ENCODE measurements at places on chromosomes 12 and 14.

- peak; percentile 81 for DNase-seq
These were observed 2.7 kb upstream of the TRAF3 start for GRCh38 chr14:102774391-102775153.

DNA sequence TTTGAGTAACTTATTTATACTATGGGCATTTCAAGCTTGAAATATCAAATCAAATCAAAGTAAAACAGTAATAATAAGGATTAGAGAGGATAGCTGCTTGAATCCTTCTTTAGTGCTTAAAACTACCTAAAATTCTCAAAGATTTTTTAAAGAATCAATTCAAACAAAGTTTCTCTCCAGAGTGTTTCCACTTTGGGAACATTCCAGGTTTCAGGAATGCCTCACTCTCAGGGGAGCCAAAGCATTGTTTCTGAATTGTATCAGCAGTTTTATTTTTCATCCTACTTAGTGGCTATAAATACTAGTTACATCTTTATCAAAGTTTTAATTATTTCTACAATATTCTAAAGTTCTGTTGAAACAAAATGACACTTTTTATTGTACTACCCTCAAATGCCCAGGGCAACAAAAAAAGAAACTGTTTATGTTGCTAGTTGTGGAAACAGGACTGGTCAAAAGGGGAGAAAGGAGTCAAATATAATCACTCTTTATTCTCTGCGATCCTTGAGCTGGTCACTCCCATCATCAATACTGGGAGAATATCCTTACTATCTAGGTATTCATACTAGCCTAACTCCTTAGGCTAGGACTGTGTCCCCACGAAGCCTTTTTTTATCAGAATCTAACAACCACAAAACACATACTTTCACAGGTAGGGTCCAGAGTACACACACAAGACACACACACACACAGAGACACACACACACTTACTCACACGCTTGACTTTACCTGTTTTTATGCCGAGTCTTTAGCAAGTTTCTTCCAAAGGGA lies 598 bp downstream of the RASSF9 start:
- DNase-seq: peak; percentile 17

DNA sequence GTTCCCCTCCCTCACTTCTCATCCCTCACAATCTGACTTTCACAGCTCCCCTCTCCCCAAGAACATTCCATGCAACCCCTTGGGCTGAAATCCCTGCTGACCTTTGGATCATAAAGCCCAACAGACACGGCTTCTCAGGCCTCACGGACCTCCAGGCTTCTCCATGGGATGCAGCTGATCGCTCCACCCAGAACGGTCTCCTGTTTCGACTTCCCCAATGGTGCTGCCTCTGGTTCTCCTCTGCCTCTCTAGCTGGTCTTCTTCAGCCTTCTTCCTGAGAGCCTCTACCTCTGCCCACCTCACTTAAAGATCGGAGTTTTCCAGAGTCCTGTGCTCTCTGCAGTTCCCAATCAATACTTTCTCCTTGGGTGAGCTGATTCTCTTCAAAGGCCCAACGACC lies 17.8 kb upstream of the PRMT8 start:
- DNase-seq: no peak

DNA sequence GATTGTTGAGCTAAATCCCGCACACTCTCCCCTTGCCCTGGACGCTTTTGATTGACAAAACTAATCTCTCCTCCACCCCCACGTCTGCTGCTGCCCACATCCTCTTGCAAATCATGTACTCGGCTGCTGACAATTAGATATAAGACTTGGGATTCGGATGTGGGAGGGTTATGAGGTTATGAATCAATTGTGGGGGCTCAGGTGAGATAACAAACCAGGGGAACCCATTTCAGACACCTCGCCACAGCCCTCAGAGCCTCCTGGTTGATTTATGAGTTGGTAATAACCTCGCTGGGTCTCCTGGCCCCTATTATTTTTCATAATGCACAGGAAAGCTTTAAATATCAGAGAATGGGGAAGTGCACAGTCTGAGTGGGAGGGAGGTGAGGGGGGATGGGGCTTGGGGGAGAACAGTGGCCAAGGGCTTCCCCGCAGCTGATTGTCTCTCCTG lies 449.9 kb downstream of the DPF3 start:
- DNase-seq: no peak

GRCh38 chr14:53603994-53604393 lies 352.6 kb downstream of the BMP4 start:
- DNase-seq: no peak

DNA sequence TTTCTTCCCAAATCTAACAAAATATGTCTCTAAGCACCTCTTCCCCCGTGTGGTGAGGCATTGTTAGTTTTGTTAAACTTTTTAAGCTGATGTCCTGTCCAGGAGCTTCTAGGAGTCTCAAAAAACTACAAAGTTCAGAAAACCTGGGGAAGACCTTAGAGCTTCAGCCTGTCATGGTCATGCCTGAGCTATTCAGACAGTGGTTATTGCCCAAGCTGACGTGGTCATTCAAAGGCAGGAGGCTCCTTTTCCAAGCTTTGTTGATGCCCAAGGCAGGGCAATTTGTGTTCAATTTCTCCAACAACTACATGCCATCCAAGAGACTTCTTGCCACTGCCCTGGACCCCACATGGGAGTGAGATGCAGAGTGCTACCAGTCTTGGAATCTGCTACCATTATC lies 5.8 kb upstream of the LYZ start:
- DNase-seq: no peak

- DNase-seq: no peak
These were observed 51.1 kb downstream of the TRAFD1 start for GRCh38 chr12:112176321-112177010.

DNA sequence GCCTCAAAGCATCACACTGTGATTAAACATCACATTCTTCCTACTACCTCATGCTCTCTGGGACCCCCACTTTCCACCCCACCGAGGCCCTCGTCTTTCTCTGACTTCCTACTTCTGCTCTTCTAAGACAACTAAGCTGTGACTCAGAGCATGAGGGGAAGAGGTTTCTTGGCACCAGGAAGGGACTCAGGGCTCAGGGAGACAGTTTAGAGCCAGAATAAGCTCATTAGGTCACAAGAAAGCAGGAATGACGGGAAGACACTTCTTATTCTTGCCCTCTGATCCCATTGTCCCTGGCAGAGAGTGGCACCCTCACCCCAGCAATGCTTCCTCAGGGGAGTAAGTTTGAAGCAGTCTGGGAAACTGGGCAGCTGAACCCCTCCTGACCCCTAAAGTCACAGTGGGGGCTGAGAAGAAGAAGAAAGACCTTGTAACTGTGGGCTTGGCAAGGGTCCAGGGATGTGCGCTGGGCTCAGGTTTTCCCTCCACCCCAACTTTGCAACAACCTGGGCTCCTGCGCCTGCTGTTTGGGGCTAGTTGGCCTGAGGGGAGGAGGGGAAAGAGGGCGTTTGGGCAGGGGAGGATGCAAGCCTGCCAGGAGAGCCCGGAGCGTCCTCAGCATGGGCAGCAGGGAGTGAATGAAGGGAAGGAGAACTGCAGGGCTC lies 64.6 kb upstream of the ACTN1 start:
- peak; percentile 36 for DNase-seq

DNA sequence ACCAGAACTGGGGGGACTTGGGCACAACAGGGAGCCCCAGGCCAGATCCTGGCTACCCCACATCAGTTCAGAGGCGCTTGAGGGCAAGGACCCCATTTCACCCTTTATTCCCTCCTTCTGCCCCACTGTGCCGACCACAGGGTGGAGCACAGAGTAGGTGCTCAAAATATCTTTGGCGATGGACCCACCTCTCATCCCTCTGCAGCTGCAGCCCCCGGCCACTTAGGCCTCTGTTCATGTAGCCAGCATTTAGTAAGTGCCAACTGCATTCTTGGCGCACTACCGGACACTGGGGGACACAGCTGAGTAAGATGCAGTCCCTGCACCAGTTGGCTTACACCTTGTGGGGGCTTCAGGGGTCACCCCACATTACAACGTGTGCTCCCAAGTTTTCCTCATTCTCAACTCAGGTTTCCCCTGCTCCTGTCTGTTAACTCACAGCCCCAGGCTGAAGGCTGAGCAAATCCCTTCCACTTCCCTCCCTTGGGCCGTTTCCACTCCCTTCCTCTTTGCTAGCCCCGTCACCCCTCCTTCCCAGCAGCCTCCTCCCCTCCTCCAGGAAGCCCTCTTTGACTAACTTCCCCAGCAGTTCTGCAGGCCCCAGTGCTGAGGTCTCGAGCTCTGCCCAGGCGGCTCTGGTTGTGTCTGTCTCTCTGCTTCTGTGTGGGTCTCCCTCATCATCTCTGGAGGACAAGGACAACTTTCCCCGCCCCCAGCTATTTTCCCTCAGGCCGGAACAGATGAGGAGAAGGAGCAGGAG lies 26.5 kb downstream of the KRT80 start:
- no peak for DNase-seq

- no peak for DNase-seq
These were observed 231.2 kb upstream of the PLEKHG7 start for GRCh38 chr12:92471551-92471950.

GRCh38 chr12:40248585-40249297 lies 23.9 kb downstream of the LRRK2 start:
- DNase-seq: peak; percentile 84

- peak; percentile 62 for DNase-seq
These were observed 6.2 kb upstream of the OAS1 start for GRCh38 chr12:112900298-112901145.

DNA sequence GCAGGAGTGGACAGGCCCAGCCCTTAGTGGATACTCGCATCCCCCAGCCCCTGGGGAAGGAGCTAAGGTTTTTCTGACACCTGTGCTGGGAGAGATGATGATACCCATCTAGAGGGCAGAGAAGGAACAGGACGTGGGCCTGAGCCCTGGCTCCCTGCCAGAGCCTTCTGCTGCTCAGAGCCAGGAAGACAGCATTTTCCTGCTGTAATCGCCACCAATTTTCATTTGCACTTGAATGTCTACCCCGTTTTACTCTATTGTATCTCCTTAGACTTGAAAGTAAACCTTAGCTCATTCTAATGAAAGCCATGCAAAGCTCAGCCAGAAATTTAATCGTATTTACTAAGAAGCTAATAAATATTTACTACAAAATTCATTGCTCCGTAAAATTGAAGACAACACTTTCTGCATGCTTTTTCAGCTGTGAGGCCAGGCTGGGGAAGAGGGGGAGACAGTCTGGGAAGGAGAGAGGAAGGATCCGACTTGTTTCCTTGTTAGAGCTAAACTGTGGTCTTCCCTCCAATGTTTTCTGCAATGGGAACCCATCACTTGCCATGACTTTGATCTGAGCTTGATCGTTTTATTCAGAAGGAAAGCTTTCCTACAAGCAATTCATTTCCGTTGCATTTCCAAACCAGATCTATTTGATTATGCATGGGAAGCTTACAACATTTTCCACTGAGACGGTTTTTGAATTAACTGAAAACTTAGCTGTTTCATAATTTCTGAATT lies 17.6 kb upstream of the TRAF3 start:
- DNase-seq: no peak

GRCh38 chr12:124006085-124006845 lies 33.2 kb downstream of the ZNF664 start:
- no peak for DNase-seq

- no peak for DNase-seq
These were observed 30.9 kb downstream of the SYNDIG1L start for GRCh38 chr14:74395094-74395493.

DNA sequence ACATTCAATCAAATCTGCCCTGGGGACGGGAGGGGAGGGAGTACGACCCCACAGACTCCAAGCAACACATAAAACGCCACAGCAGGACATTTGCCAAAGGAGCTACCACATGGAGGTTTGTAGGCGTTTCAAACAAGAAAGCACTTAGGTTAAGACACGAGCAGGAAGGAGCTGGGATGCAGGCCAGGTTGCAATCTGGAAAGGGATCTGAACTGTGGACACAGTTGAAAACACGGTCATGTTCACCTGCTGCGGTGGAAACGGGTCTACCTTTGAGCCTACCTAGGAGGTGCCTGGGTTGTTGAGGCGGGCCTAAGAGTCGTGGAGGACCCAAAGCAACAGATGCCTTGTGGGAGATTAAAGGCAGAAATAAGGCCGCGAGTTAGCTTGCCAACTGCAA lies 18.4 kb downstream of the PRKAB1 start:
- no peak for DNase-seq

DNA sequence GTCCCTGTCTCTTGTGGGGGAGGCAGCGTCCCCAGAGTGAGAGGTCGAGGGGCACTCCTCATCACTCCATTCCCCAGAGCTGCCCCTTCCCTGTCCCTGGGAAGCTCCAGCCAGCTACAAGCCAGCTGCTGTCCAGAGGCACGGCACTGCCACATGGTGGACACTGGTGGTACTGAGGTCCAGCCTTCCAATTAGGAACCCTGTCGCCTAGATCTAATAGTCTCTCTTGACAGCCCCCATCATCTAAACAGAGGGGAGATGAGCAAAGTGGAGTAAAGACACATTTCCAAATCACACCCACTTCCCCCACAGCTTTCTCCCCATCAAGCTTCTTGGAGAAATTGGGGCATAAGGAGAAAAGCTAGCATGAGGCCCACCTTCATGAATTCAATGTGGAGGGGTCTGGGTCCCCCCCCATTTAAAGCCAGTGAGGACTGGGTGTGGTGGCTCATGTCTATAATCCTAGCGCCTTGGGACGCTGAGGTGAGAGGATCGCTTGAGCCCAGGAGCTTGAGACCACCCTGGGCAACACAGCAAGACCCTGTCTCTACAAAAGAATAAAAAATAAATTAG lies 2.1 kb upstream of the INHBE start:
- peak; percentile 74 for DNase-seq

GRCh38 chr12:132429602-132429945 lies 60.4 kb upstream of the FBRSL1 start:
- DNase-seq: no peak

DNA sequence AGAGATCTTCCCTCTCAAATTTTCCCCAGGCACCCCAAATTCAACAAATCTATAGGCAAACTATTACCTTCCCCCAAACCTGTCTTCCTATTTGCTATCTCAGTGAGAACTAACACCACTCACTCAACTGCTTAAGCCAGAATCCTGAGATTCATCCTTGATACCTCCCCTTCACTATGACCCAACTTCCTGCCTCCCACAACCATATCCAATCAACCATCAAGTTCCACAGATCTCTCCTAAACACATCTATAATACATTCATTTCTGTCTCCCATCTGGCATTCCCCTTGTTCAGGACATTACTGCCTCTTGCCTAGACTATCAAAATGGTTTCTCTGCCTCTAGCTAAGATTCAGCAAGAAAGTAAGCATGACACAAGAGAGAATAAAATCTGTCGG lies 21.3 kb downstream of the YAF2 start:
- no peak for DNase-seq

DNA sequence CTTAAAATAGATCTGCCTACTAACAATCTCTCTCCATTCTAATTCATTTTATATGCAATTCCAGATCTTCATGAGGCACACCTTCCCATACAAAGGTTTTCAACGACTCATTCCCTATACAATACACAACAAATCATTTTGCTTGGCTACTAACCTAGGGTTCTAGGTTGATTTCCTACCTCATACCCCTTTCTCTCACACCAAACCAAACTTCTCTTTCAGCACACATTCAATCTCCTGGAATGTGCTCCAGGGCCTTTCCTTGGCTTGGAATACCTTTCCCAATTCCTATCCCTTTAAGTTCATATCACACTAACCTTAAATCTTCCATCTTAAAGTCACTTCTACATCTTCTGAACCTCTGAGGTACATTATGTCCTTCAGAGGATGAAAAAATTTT lies 38.7 kb upstream of the MTERF2 start:
- DNase-seq: peak; percentile 74

All from epithelial cell of esophagus (primary cell).